ENCODE measurements at places on chromosomes 13 and 19.
A peak's percentile ranks its signal among the peaks of the same experiment; 100 is the strongest.

GRCh38 chr13:19673473-19674430 lies 40.3 kb downstream of the MPHOSPH8 start:
- DNase-seq = no peak

- no peak for DNase-seq
Measured at GRCh38 chr13:99545979-99546378, 44.7 kb downstream of the TM9SF2 start.

DNA sequence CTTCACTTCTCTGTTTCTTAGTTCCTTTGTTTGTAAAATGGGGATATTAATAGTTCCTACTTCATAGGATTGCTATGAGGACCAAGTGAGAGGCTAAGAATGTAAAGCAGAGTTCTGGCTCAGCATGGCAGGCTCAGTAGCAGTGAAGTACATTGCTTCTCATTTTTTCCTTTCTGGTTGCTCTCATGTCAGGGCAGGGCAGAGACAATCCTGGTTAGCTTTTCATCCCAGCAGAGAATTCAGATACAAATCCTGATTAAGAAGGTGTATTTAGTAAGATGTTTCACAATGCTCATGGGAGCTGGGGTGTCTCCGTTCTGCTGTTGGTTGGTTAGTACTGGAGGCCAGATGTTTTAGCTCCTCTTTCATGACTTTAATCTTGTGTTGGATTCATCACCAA lies 42.9 kb downstream of the WASF3 start:
- no peak for DNase-seq

- peak; percentile 25 for DNase-seq
Measured at GRCh38 chr19:42316223-42317211, 3.4 kb downstream of the TMEM145 start.

DNA sequence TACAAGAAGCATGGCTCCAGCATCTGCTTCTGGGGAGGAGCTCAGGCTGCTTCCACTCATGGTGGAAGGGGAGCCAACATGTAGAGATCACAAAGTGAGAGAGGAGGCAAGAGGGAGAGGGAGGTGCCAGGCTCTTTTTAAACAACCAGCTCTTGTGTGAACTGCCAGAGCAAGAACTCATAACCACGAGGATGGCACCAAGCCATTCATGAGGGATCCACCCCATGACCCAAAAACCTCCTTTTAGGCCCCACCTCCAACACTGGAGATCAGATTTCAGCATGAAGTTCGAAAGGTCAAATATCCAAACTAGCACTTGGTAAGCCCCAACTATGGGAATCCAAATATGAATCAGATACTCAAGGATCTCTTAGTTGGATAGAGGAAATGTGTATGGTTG lies 131.2 kb downstream of the RXFP2 start:
- DNase-seq = no peak

DNA sequence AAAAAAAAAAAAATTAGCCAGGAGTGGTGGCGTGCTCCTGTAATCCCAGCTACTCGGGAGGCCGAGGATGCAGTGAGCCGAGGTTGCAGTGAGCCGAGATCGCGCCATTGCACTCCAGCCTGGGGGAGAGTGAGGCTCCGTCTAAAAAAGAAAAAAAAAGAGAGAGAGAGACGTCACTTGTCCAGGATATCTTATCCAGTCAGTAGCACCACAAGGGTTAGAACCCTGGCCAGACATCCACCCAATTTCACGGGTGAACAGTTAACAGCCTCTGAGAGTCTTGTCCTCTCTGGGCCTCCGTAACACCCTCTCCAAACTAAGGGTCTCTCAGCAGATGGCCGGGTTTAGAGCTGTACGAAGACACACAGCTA lies 917 bp upstream of the CLPTM1 start:
- DNase-seq = no peak

GRCh38 chr19:39138221-39139211 lies 12.9 kb downstream of the PAK4 start:
- no peak for DNase-seq

- DNase-seq = no peak
Measured at GRCh38 chr19:46639358-46640182, 3.6 kb upstream of the GNG8 start.

- no peak for DNase-seq
Measured at GRCh38 chr13:32426191-32426989, 1.5 kb downstream of the N4BP2L1 start.

- peak; percentile 87 for DNase-seq
Measured at GRCh38 chr19:6718741-6719539, 1.5 kb downstream of the C3 start.

GRCh38 chr19:18814063-18814462 lies 17.7 kb upstream of the UPF1 start:
- DNase-seq = no peak

- DNase-seq = no peak
Measured at GRCh38 chr13:108460043-108460442, 169.4 kb upstream of the MYO16 start.

Data from COLO829 (cell line).